Stimulated activated CD4-positive, alpha-beta T cell treated with anti-CD3 and anti-CD28 coated beads, Interleukin-12 subunit alpha, Interleukin-12 subunit beta, amount 100 ng/mL, for 4 hours (primary cell): ENCODE measurements at places on chromosomes 1 and 21.

- DNase-seq, result no peak
Observed at GRCh38 chr1:76262601-76263000, 188.1 kb downstream of the ST6GALNAC3 start.

- no peak for DNase-seq
Observed at GRCh38 chr1:24992761-24993211, 62.7 kb upstream of the RUNX3 start.

GRCh38 chr1:216168546-216168945 lies 254.7 kb downstream of the USH2A start:
- DNase-seq, result no peak

DNA sequence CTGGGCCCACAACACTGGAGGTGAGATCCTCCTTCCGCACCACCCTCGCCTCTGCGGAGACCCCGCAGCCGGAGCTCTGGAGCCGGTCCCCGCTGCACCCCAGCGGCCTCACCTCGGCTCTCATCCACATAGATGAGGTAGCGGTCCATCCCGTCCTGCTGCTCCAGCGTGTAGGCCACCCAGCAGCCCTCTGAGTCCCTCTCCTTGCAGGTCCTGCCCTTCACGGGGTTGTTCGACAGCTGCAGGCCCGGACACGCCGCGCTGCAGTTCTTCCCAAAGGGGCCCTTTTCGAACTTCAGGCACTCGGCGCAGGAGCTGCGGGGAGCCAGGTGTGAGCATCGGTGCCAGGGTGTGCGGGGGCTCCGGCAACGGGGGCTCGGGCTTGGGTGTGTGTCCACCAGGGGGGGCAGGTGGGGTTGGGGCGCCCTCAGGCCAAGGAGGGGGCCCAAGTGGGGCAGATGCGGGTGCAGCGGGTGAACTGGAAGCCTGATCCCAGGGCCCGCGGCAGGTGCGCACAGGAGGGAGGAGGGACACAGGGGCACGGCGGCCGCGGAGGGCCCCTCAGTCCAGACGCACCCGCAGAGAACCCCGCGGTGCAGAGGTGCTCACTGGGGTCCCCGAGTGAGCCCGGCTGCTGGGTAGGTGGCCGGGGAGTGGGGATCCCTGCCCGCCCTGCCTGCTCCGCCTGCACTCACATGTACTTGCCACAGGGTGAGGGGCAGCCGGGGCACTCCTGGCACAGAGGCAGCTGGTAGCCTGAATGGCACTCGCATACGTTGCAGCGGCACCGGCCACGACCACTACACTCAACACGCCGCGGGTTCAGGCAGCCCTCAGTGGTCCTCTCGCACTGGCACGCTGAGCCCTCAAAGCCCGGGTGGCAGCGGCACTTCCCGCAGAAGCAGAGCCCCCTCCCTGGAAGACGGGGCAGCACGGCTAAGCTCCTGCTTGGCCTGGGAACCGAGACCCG lies 15.4 kb upstream of the PTTG1IP start:
- no peak for DNase-seq

- DNase-seq, result peak; percentile 13
Observed at GRCh38 chr1:6348511-6349191, 44.9 kb downstream of the ACOT7 start.

DNA sequence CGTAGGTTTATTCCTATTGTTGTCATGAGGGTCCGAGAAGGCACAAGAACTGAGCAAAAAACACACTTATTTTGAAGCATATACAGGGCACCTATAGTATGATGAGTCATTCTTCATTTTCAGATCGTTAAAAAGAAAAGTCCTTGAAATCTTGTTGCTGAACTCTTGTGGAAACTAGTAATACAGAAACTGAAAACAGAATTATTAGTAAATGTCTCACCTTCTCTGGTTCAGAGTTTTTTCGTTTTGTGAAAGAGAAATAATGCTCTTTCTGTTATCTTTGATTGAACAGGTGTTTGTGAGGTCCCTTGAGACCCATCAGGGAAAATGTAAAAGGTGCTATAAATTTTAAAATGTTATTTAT lies 102.0 kb upstream of the COA6 start:
- DNase-seq, result no peak

DNA sequence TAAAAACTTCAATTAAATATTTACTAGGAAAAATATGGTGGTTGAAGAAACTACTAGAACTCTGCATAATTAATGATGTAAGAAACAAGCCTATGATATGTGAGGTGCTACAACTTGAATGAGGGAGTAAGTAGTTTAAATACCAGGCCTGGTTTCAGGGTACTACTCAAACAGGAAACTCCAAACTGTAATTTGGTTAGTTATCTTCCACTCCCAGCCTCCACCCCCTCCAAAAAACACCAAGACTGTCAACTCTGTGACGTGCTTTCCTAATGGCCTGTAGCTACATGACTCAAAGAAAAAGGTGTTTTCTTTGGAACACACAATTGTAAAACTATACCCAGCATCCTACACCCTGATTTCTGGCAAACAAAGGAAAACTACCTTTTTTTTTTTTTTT lies 55.9 kb upstream of the RCC1 start:
- no peak for DNase-seq

DNA sequence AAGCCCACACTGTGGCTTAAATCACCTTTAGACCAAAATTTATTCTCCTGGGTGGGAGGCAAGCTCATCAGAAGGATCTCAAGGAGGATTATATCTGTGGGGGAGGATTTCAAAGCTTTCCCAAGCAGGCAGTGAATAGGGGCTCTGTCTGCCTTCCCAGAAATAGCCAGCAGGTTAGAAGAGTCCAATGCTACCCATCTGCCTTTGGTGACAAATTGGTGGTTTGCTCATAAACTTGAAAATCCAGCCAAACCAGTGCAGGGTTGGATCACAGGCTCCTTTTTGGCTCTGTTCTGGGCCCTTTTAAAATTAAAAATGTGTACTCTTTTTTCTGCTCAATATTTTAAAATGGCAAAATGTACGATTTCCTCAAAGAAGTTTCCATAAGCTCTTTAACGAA lies 118.9 kb upstream of the ZC3H11B start:
- no peak for DNase-seq

DNA sequence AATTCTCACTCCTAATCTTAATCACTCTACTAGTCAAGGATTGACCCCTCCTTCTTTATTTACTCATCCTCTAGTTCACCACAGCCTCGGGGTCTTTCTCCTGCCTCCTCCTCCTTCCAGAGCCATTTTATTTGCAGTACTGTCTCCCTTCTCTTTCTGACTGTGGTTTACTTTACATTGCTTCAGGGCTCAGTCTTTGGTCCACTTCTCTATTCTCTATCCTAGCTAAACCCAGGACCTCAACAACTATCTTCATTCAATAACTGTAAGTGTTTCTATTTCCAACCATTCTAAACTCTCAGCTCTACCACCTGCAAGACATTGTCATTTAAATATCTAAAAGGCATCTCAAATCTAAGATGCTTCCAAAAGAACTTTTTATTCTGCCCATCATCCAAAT lies 493.8 kb downstream of the TTLL7 start:
- DNase-seq, result no peak

GRCh38 chr21:27480841-27481261 lies 514.0 kb upstream of the ADAMTS5 start:
- DNase-seq, result no peak

DNA sequence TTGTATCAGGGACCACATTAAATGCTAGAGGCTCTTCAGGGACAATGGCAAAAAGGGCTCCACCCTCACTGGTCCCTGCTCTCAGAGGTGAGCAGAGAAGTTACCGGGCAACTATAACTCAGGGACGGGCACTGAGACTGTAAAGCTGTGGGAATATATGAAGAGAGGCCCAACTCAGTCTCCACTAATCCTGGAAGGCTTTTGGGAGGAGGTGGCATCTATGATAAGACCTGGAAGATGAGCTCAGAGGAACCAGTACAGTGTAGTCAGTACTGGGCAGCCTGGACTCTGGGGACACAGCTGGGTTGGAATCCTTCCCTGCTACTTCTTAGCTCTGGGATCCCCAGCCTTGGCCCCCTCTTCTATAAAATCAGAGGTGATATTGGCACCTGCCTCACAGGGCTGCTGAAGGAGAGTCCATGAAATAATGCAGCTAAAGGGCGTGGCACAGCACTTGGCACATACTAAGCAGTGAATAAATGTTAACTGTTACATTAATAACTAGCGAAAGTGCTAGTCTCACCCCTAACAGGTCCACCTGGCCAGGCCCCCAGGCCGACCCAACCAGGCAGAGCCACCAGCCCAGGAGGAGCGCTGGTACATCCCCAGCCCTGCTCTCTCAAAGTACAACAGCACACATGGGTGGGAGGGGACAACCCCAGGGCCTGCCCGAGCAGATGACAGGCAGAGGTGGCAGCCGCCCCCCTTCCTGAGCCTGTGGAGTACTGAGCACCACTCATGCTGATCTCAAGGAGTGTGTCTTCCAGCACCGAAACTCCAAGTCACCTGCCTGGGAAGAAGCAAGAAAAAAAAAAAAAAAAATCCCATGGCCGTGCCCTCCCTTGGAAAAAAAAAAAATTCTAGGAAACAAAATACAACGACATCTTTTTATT lies 62.7 kb downstream of the CASZ1 start:
- peak; percentile 44 for DNase-seq

- DNase-seq, result no peak
Observed at GRCh38 chr1:33984906-33985565, 121.2 kb downstream of the HMGB4 start.

- no peak for DNase-seq
Observed at GRCh38 chr1:65395887-65396612, 24.4 kb upstream of the LEPR start.

DNA sequence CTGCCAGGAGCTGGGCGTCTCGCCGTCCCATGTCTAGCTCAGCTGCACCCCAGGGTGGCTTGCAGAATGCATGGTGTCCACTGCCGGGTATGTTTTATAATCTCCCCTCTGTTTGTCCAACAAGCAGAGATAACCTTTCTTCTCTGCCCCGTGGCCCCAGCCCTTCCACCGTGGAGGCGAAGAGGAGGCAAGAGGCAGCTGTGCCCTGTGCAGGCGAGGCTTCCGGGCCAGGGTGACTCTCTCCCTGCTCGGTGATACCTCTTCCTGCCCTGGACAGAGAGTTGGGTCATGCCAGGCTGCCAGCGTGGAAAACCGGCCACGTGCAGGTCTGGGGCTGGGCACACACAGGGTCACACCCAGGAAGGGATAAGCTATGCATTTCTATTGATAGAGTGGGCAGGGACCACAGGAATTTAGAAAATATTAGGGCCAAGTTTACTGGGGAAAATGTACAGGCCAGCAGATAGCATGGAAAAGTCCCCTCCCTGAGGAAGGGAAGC lies at the start of gene TFF2:
Gene TFF2 (minus strand): TSS at position 68 of the 500 bp plus-strand sequence. CDS start 37 bp downstream, at position 31.
- DNase-seq, result no peak

DNA sequence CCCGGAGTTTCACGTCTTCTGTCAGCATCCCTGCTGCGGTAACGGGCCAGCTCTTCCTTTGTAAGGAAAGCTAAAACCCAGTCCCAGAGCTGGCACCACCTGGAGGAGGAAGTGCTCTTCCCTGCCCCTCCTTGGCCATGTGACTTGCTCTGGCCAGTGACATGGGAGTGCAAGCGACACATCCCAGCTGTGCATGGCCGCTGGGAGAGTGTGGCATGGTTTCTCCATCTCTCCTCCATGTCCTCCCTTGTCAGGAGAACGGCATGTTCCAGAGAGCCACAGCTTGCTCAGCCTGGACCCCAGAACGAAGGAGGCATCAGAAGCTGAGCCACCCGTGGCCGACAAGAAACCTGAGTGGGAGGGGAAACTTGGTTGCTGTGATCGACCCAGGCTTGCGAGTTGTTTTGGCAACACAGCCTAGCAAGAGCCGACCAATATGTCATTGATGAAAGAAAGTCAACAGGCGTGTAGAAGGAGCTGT lies 2.7 kb upstream of the PRXL2B start:
- DNase-seq, result no peak

- no peak for DNase-seq
Observed at GRCh38 chr1:227437495-227438008, 119.3 kb upstream of the CDC42BPA start.

DNA sequence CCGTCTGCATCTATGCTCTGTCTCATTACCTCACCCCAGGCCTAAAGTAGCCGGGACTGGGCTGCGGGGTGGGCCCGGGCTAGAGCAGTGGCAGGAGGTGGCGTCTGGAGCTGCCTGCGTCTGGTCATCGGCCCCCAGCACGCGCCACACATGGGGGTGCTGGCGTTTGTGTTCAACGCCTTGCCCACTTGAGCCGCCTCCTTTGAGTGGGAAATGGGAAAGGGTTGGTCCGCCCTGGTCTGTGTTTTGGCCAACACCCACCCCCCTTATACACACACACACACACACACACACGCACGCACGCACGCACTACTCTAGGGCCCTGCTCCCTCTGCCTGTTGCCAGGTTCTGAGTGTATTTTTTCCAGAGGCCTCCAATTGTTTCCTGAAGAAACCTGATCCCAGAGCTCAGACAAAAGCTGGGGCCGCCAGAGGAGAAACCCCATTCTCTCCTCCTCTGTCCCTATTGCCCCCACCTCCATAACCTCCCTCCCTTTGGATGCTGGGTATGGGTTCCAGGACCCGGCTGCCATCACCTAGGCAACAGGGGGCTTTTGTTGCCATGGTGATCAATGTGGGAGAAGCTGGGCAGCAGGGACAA lies 10.1 kb downstream of the VANGL2 start:
- DNase-seq, result no peak

DNA sequence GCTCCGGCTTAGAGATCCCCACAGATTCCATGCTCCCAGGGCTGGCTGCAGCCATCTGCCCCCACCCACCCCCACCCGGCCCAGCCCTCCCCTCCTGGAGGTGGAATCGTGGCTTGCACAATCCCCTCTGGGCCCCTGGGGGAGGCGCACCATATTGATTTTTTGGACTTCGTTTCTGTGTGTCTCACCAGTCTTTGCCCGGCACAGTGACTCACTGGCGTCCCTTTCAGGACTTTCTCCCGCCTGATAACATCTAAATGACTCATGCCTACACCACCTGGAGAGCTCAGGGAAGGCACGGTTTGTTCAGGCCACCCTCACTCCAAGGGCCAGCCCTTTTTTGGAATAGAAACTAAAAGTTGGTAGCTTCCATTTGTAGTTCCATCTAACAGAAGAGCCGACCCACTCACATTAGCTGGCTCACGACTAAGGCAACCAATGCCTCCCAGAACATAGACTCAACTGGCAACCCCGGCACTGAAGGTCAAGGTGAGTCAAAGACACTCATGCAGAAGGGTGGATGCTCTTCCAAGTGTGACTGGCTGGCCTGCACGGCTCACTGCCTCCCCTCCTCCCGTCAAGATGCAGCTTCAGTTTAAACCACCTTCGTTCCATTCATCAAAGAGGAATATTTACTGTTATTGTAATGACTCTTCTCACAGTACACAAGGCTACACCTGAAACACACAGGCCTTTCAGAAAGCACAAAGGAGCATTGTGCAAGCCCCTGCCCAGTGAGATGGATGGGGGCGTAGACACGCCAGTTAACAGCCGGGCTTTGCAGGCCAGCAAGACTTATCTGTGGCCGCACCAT lies 18.1 kb upstream of the ETS2 start:
- no peak for DNase-seq

GRCh38 chr1:74399249-74399648 lies 113.2 kb downstream of the LRRC53 start:
- no peak for DNase-seq

GRCh38 chr1:50930965-50931737 lies 28.9 kb downstream of the FAF1 start:
- peak; percentile 6 for DNase-seq

DNA sequence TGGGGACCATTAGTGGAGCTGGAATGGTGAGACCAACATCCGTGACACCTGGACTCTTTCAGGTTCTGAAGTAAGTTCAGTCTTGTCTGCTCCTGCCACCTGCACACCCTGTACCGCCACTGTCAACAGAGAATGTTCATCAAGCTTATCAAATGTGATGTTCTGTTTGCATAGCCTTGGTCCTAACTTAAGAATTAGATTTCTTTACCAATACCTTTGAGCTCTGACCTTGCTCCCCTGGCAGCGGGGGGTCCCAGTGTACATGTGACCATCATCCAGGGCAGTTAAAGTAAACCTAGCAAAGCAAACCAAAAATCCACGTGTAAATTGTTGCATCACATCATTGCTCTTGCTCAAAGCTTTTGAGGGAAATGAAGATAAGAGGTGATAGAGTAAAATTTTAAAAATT lies 14.5 kb downstream of the SLC25A33 start:
- DNase-seq, result no peak
